ENCODE measurements at places on chromosomes 5 and 9.

DNA sequence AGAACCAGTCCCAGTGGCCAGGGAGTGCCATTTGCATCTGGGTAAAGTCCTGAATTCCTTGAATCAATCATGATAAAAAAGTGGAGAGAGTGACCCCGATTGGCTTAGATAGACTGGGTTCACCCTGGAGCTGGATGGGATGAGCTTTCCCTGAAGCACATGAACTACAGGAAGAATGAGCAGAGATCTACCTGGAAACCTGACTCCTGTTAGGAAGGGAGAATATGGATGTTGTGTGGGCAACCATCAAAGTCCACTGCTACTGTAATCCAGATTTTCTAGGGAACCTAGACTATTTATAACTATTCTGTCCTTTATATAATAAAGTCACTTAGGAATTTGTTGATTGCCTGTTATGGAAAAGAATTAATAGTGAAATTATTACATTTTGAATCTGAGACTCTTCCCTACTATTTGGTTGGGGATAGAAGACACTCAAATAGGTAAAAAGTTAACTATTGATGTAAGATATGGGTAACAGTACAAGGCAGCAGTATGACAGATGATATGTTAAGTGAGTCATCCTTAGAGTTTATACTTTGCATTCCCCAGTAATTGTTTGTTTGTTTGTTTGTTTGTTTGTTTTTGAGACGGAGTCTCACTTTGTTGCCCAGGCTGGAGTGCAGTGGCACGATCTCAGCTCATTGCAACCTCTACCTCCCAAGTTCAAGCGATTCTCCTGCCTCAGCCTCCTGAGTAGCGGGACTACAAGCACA, 17.9 kb downstream of the CYSTM1 start:
- no peak for DNase-seq

GRCh38 chr9:121246821-121247561, 21.0 kb upstream of the GSN start:
- no peak for DNase-seq

- DNase-seq, result no peak
Observed at GRCh38 chr9:34143116-34143515, 16.6 kb upstream of the DCAF12 start.

- no peak for DNase-seq
Observed at GRCh38 chr5:115264786-115265185, 2.1 kb upstream of the PGGT1B start.

- no peak for DNase-seq
Observed at GRCh38 chr5:54388811-54389210, 66.7 kb upstream of the HSPB3 start.

DNA sequence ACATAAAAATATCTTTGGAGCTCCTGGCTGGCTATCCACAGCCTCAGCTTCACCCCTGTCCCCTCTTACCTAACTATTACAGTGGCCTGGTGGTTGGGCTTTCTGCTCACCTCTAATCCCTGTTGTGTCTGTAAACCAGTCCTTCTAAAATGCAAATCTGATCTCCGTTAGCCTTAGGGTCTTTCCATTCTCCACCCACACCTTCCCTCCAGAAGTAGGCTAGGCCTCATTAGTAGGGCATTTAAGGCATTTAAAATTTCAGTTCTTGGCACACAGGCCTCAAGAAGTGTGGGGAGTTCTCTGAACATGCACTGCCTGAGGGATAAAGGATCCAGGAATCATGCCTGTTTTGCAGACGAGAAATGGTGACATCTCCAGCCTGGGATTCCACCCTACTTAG, 26.4 kb upstream of the STC2 start:
- DNase-seq, result no peak

GRCh38 chr9:70601000-70601951, 186.8 kb upstream of the KLF9 start:
- DNase-seq, result no peak

DNA sequence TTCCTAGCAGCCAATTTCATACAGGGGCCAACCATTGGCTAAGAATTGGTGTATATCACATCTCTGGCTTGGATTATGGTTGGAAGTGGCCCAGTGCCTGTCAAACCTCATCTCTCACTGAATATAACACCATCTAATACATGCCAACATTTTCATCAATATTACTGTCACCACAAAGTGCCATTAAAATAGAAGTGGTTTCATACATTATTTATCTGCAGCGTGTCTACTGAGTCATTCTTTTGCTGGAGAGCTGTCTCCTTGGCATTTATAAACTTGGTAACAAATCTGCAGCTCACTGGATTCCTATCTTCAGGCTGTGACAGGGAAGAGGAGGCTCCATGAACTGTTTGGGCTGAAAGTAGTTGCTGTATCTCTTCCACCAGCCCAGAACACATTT, 70.9 kb downstream of the PTTG1 start:
- no peak for DNase-seq

- peak; percentile 76 for DNase-seq
Observed at GRCh38 chr9:128160603-128160987, 530 bp downstream of the BBLN start.

DNA sequence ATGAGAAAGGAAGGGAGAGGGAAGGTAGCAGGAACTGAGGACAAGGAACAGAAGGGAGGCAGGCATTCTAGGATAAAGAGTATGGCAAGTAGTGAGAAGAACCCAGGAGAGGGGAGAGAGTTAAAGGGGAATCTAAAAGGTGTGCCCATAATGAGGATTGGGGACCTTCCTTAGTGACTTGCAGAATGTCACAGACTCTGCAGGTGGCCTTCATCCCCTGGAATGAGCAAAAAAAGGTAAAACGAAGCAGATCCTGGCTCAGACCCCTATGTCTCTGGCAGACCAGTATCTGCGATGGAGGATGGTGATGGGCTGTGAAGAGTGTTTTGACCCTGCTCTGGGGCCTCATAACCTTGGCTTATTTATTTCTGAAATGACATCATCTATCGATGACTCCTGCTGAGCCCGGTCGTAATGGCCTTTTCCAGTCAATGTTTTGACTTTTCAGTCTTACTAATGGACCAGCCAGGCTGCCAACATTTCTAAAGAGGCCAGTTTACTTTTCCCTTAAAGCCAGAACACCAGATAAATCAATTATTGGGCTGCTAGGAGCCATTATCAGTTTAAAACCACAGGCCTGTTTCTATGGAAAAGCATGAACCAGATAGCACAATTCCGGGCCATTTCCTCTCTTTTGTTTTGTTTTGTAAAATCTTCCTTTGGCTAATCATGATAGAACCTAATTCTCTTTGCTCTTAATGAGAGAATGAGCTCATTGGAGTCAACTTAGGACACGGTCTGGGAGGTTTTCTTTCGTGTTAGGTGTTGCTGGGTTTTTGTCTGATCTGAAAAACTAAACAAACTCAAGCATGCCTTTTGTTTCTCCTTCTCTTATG, 3.1 kb downstream of the TMOD1 start:
- DNase-seq, result no peak

DNA sequence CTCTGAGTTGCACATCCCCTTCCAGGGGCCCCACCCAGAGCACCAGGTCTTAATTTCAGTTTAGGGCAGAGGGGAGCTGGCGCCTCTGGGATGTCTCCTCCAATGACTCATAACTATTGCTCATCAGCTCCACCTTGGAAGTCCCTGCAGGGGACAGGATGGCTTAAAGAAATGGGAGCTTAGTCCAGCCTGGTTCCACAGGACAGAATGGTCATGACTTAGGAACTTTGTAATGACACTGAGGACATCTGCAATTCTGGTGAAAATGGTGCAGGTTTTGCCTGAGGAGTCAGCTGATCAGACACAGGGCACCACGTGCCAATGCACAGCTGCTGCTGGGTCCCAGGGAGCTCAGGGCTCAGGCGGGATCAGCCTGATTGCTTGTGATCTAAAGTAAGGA, 16.4 kb upstream of the PPP1R26 start:
- no peak for DNase-seq

GRCh38 chr9:117734082-117734481, 29.9 kb downstream of the TLR4 start:
- DNase-seq, result no peak

GRCh38 chr5:179023528-179024189, at the start of gene ZNF879:
Gene ZNF879 (plus strand): TSS chr5:179023804. CDS start chr5:179025005, 1,201 bp downstream.
- DNase-seq, result peak; percentile 60

GRCh38 chr5:145010834-145011233, 824.3 kb downstream of the PRELID2 start:
- no peak for DNase-seq

- no peak for DNase-seq
Observed at GRCh38 chr9:116087751-116088194, 65.8 kb upstream of the PAPPA start.

GRCh38 chr5:167594061-167594435, 697.4 kb upstream of the WWC1 start:
- no peak for DNase-seq

DNA sequence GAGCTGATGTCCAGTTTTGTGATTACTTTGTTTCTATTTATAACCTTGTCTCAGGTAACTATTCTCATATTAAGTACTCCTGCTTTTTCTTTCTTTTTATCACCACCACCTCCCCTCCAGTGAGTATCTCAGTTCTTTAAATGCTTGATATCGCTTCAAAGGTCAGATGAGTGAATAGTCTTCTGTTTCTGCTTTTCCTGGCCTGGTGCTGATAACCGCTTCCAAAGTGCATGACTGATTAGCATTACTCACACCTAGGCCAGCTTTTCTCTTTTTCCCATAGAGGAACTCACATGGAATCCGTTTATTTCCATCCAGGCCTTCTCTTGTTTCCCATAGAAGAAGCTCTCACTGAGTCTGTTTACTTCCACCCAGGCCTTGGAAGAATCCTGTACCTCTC, 3.2 kb downstream of the SLC36A1 start:
- DNase-seq, result no peak

DNA sequence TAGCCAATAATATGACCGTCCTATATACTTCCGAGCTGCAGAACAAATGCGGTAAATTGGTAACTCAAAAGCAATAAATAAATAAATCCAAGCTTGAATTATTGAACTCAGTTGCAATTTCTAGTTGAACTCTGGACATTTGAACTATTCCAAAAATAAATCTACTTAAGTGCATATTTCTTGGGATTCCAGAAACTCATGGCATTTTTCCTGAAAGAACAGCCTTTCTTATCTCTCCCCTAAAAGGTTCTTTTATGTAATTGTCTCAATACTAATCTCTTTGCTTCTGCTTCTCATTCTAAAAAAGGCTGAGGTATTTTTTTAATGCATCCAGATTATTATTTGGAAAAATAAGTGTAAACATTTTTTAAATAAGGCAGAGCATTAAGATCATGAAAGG, 131.7 kb downstream of the TRPM6 start:
- DNase-seq, result no peak

DNA sequence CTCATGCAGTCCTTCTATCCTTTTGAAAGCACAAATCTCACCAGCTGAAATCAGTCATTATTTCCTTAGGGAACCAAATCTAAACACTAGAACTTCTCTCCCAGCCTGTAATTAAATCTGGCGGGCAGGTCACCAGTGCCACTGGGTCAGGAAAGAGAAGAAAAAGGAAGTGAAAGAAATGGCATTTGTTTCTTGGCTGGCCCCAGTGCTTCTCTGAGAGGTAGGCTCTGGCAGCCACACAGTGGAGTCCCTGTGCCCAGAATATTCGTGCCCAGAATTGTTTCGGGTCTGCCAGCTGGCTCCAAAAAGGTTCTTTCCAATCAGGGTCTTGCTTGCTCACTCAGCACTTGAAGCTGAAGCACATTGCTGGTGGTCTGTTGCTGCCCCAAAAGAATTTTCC, 133.9 kb upstream of the MTAP start:
- DNase-seq, result no peak

DNA sequence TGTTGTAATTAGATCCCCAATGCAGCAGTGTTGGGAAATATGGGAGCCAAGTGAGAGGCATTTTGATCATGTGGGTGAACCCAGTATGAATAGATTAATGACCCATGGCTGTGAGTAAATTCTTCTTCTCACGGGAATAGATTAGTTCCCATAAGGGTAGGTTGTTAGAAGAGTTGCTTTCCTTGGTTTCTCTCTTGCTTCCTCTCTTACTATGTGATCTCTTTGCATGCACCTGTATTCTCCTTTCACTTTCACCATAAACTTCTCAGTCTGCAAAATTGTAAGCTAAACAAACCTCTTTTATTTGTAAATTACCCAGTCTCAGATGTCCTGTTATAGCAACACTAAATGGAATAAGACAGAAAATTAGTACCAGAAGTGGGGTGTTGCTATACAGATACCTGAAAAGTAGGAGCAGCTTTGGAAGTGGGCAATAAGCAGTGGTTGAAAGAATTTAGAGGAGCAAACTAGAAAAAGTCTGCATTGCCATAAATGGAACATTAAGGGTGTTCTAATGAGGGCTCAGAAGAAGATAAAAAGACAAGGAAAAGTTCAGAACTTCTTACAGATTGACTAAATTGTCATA, 1090.0 kb upstream of the ARRDC3 start:
- DNase-seq, result no peak

GRCh38 chr5:170760113-170760512, 23.4 kb upstream of the GABRP start:
- no peak for DNase-seq

DNA sequence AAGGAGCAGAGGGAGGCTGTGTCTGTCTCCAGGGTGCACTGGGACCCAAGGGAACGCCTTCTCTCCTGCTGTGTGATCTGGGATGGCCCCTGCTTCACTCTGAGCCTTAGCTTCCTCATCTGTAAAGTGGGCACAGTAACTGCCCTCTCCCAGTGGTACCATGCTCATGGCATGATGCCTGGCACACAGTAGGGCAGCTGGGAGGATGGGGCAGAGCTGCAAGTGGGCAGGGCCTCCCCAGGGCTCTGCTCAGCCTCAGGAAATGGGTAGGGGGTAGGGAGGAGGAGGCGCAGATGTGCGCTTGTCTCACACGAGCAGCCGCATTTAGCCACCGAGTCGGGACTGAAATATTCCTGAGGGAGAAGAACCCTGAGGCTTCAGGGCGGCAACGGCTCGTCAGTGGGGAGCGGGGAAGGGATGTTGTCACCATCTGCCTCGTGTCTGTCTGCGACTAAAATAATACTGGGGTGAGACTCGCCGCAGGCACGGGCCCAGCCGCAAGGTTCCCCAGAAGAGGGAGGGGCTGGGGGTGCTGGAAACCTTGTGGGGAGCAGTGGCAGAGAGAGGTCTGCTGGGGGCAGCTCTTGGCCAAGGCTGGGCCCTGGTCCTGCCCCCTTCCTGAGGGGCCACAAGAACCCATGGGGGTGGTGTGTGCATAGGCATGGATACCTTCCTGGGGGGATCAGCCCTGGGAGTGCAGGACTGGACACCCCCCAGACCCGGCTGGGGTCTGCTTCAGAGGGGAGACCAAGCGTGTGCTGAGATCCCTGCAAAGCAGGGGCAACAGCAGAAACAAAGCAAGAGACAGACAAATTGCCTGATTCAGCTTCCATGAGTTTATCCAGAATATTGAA, 55.2 kb upstream of the PSD2 start:
- DNase-seq, result peak; percentile 72

All from GM13976 (cell line).